ENCODE measurements at places on chromosomes 7 and 10. TPM values are rescaled to one million over a fixed set of nuclear protein-coding genes. Genes with fewer than 3 reads are reported as not detected.

DNA sequence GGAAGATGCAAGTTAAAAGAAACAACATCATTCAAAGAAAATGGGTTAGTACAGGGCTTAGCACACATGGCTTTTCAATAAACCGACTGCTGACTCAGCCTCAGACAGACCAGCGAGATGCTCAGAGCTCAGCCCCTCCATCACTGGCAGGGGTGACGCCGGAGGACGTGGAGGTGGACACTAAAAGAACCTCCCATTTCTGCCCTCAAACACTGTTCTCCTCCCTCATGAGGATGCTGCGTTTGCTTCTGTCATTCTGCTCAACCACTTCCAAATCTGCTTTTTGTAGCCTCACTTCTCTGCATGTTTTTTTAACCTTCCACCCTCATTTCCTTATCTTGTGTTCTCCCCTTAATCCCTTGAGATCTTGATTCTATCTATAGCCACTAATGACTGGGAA, 15.3 kb downstream of the DENND11 start:
- no peak for DNase-seq

Gene ASB4
- 1.7 TPM for polyA plus RNA-seq

DNA sequence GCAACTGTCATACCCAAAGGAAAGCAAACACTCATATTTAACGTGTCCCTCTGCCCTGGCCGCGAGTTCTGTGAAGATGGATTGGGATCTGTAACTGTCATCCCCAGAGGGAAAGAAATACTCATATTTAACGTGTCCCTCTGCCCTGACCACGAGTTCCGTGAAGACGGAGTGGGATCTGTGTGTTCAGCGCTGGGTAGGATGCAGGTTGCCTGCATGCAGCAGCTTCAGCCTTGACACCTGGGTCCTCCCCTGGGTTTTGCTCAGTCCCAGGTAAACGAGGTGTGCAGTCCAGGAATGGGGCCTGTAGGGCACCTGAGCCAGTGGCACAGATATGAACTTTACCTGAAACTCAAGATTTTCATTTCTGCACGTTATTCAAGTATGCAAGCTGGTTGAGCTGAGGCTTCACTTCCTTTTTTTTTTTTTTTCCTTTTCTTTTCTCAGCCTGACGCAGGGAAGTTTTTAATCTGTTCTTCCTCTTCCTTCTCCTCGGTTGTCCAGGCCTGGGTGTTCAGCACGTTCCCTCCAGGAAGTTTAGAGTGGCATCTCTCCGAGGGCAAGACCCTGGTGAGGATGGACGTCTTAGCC, 159.0 kb upstream of the SHH start:
- DNase-seq, result no peak

Gene NODAL
- 0.42 TPM for polyA plus RNA-seq

Gene SORCS1
- 0.30 TPM for polyA plus RNA-seq

Gene LRRC4
- polyA plus RNA-seq, result 15.2 TPM

- no peak for DNase-seq
Observed at GRCh38 chr7:74149603-74150002, 24.6 kb upstream of the EIF4H start.

Gene RADIL
- 9.2 TPM for polyA plus RNA-seq

All from right lung (tissue), 10 donors.